Upper lobe of right lung (tissue), 1 donor: ENCODE measurements at places on chromosomes 16 and 17. TPM values are rescaled to one million over a fixed set of nuclear protein-coding genes. Genes with fewer than 3 reads are reported as not detected.

DNA sequence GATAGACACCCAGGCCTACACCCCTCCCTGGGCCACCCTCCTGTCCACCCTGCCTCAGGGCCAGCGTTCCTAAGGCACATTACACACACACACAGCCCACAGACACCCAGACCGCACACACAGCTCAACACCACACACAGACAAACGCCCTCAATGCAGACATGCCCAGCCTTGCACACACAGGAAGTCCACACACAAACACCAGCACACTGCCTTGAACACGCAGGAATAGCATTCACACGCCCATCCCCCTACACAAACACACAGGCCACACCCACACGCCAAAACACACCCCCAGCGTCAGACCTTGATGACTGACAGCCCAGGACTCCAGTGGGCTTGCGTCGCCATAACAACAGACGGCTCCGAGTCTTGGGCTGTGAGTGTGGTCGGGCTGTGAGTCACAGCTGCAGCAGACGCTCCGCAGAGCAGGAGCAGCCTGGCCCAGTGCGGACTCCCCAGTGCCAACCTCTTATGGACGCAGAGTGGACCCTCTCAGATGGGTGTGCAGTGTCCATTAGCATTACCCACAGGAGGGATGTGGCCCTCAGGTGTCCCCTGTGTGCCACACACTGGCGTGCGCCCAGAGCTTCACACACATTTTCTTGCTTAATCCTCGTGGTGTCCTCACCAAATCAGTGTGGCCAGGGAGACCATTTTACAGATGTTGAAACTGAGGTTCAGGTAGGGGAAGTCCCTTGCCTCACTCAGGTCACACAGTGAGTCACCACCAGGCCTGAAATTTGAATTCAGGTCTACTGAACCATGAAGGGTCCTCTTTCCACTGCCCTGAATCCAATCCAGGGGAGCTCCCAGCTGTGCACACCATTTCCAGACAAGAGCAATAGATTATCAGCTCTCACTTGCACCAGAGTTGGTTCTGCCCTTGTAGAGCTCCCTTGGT is 17.8 kb upstream of the RAI1 start:
- no peaks in the 10 kb centered on the region for H3K27me3 ChIP-seq
- no peak overlapping the region for H3K4me3 ChIP-seq
- H3K27ac ChIP-seq = no peak overlapping the region
- no peaks in the 10 kb centered on the region for H3K36me3 ChIP-seq
- no peaks in the 10 kb centered on the region for H3K4me1 ChIP-seq

DNA sequence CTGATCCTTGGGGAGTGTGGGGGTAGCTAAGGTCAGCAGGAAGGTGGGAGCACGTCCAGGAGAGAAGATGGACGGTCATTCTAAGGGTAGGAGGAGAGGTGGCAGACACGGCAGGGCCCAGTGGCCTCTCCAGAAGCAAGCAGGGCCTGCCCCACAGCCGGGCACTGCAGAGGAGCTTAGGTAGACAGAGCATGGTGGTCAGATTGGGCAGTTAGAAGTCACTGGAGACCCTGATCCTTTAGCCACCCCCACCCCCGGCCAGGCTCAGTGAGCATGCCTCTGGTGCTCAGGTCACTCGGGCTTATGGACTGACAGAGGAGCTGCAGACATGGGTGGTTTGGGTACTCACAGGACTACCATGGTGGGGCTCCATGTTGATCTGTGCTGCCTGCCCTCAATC is 26.3 kb downstream of the NLRP1 start:
- H3K36me3 ChIP-seq = peaks cover 40% of the 10 kb centered on the region
- DNase-seq = no peak
- H3K4me3 ChIP-seq = no peak overlapping the region
- H3K27ac ChIP-seq = no peak overlapping the region
- H3K27me3 ChIP-seq = no peaks in the 10 kb centered on the region

- H3K4me3 ChIP-seq = no peak overlapping the region
- H3K36me3 ChIP-seq = no peaks in the 10 kb centered on the region
- no peak for DNase-seq
- H3K27ac ChIP-seq = no peak overlapping the region
- H3K4me1 ChIP-seq = peaks cover 8% of the 10 kb centered on the region
Measured at GRCh38 chr17:57515662-57516211, 229.4 kb downstream of the CCDC182 start.

DNA sequence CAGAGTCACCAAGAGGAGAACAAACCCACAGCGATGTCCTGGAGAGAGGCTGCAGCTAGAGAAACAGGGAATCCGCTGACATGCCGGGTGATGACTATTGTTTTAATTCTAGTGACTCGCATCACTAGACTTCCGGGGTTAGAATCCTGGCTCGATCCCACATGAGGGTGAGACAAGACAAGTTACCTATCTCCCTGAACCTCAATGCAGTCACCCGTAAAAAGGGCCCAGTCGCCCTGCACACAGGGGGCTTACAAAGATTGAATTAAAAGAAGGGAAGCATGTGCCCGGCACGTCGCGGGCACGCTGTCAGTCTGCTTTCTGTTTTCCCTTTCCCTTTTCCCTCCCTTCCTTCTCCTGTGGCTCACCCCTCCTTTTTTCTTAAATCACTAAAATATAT is 212.9 kb upstream of the FOXF1 start:
- no peaks in the 10 kb centered on the region for H3K36me3 ChIP-seq
- no peak overlapping the region for H3K4me3 ChIP-seq
- H3K27me3 ChIP-seq = peaks cover 20% of the 10 kb centered on the region
- H3K4me1 ChIP-seq = peaks cover 9% of the 10 kb centered on the region

DNA sequence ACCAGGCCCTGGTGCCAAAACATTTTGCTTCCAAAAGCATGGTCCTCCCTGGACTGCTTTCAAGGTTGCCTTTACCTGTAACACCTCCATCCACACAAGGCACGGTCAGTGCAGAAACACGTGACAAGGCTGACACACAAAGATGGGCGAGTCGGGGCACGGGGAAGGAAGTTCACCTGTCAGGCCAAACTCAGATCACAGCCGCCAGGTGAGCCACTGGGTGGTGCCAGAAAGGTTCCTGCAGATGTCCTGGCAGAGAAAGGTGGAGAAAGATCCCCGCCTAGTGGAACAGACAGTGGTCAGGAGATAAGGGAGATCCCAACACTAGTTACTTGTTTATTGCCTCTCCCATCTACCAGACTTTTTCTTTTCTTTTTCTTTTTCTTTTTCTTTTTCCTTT is 155.3 kb downstream of the AIPL1 start:
- no peaks in the 10 kb centered on the region for H3K4me1 ChIP-seq
- no peak overlapping the region for H3K4me3 ChIP-seq
- DNase-seq = no peak
- no peak overlapping the region for H3K27ac ChIP-seq
- H3K27me3 ChIP-seq = no peaks in the 10 kb centered on the region

GRCh38 chr16:82043680-82044584 is 8.9 kb downstream of the HSD17B2 start:
- peaks cover 5% of the 10 kb centered on the region for H3K4me1 ChIP-seq
- peak overlapping the region; percentile 47 for H3K27ac ChIP-seq
- no peaks in the 10 kb centered on the region for H3K27me3 ChIP-seq
- H3K36me3 ChIP-seq = no peaks in the 10 kb centered on the region
- no peak overlapping the region for H3K4me3 ChIP-seq
- DNase-seq = no peak

- DNase-seq = no peak
- H3K36me3 ChIP-seq = no peaks in the 10 kb centered on the region
- peak overlapping the region; percentile 78 for H3K27ac ChIP-seq
- H3K4me1 ChIP-seq = peaks cover 44% of the 10 kb centered on the region
Measured at GRCh38 chr17:50426814-50427787, 1.1 kb downstream of the ACSF2 start.

- no peak overlapping the region for H3K4me3 ChIP-seq
- DNase-seq = no peak
- no peaks in the 10 kb centered on the region for H3K27me3 ChIP-seq
Measured at GRCh38 chr17:65307081-65307960, 170.2 kb downstream of the RGS9 start.

- H3K4me1 ChIP-seq = no peaks in the 10 kb centered on the region
- no peak overlapping the region for H3K27ac ChIP-seq
- H3K36me3 ChIP-seq = no peaks in the 10 kb centered on the region
- H3K27me3 ChIP-seq = peaks cover 8% of the 10 kb centered on the region
- no peak for DNase-seq
Measured at GRCh38 chr17:58822148-58823050, 66.7 kb downstream of the PPM1E start.

- H3K36me3 ChIP-seq = no peaks in the 10 kb centered on the region
- H3K4me1 ChIP-seq = peaks cover 13% of the 10 kb centered on the region
- peak overlapping the region; percentile 28 for H3K4me3 ChIP-seq
- no peak overlapping the region for H3K27ac ChIP-seq
- H3K27me3 ChIP-seq = peaks cover 38% of the 10 kb centered on the region
Measured at GRCh38 chr17:48011405-48012150, 26.0 kb downstream of the COPZ2 start.

GRCh38 chr17:57396511-57396921 is 140.2 kb downstream of the MSI2 start:
- no peaks in the 10 kb centered on the region for H3K36me3 ChIP-seq
- H3K27ac ChIP-seq = no peak overlapping the region
- no peak overlapping the region for H3K4me3 ChIP-seq
- H3K27me3 ChIP-seq = no peaks in the 10 kb centered on the region

DNA sequence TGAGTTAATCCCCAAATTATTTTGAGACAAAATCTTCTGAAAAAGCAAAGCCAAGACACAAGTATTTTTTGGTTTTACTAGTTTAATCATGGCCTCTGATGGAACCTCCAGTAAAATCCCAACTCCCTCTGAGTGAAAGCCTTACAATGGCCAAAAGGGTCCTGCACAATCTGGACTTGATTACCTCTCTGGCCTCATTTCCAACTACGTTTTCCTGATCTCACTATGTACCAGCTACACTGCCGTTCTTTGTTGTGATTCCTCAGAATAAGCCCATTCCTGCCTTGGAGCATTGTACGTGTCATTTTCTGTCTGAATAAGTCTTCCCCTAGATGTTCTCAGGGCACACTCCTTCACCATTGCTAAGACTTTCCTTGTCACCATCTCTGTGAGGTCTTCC is 37.3 kb downstream of the SPOP start:
- peaks cover 20% of the 10 kb centered on the region for H3K4me1 ChIP-seq
- no peaks in the 10 kb centered on the region for H3K27me3 ChIP-seq
- H3K36me3 ChIP-seq = no peaks in the 10 kb centered on the region
- no peak overlapping the region for H3K27ac ChIP-seq

DNA sequence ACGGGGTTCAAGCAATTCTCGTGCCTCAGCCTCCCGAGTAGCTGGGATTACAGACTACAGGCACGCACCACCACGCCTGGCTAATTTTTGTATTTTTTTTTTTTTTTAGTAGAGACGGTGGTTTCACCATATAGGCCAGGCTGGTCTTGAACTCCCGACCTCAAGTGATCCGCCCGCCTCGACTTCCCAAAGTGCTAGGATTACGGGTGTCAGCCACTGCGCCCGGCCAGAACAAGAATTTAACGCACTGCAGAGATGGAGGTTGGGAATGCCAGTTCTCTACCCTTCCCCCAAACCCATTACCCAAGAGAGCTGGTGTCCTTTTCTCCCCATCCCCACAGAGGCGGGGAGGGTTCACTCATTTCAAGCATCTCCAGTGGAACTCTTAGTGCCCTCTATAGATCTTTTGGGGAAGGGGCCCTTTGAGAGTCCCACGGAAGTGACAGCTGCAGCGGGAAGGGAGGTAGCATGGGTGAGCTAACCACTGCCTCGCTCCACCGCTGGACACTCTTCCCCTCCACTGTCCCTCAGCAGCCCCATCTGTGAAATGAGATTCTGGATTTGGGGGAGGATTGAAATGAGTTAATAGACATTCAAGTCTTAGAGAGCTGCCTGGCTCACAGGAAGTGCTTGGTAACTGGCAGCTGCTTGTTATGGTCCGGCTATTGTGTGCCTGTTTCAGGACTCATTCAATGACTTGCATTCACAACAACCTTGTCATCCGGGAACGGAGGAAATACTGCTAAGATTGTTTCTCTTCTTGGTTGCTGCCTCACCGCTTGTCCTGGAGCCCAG is 3.5 kb upstream of the UBALD2 start:
- DNase-seq = no peak
- peak overlapping the region; percentile 81 for H3K27ac ChIP-seq
- H3K27me3 ChIP-seq = no peaks in the 10 kb centered on the region
- no peak overlapping the region for H3K4me3 ChIP-seq

GRCh38 chr16:86619239-86619794 is 41.0 kb downstream of the FOXL1 start:
- no peaks in the 10 kb centered on the region for H3K36me3 ChIP-seq
- peak overlapping the region; percentile 15 for H3K4me3 ChIP-seq
- no peak for DNase-seq
- peaks cover 3% of the 10 kb centered on the region for H3K27me3 ChIP-seq
- H3K4me1 ChIP-seq = no peaks in the 10 kb centered on the region

- H3K4me3 ChIP-seq = no peak overlapping the region
- no peak for DNase-seq
- no peak overlapping the region for H3K27ac ChIP-seq
- H3K36me3 ChIP-seq = no peaks in the 10 kb centered on the region
Measured at GRCh38 chr17:40940266-40940665, 2.8 kb upstream of the KRT23 start.

DNA sequence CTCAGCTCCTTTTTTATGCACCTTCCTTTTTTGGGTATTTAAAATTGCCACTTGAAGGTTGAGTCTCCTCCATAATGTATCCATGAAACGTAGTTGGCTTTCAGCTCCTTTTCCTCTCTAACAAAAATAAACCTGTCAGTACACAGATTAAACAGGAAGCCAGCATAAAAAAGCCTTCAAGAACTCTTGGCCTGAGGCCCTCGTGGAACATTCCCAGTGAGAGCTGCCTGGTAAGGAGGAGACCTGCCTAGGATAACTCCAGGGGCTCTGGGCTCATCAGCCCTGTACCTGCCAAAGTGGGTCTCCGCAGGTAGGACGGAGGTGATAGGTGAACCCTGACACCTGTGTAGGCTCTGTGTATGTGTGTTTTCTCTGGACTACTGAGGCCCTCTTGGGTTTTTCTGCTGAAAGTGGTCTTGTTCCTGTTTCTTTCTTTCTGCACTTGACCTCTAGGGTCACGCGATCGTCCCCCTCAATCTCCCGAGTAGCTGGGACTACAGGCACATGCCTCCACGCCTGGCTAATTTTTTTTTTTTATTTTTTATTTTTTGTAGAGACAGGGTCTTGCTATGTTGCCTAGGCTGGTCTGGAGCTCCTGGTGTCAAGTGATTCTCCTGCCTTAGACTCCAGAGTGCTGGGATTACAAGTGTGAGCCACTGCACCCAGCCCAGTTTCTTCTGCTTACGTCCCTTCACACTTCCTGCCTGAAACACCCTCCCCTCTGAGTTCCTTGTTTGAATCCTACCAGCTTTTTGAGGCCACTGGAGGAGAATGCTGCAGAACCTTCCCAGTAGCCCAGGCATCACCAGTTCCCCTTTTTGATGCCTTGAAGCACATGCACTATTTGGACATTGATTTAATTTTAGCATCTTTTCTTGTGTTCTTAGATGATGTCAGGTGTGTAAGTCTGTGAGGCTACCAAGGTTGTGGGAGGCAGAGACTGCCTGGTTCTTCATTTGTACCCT is 9.8 kb downstream of the PGS1 start:
- peaks cover 89% of the 10 kb centered on the region for H3K4me1 ChIP-seq
- peaks cover 1% of the 10 kb centered on the region for H3K36me3 ChIP-seq
- H3K27me3 ChIP-seq = no peaks in the 10 kb centered on the region
- DNase-seq = no peak
- H3K4me3 ChIP-seq = no peak overlapping the region

MAP3K3 gene
- total RNA-seq = 57.5 TPM

ZSCAN10 gene
- not detected for total RNA-seq

LDHD gene
- 10.7 TPM for total RNA-seq

KRT12 gene
- not detected for total RNA-seq

PABPN1L gene
- not detected for total RNA-seq

VMO1 gene
- total RNA-seq = 5.6 TPM

CD79B gene
- total RNA-seq = 4.7 TPM
